ENCODE measurements at places on chromosomes 1 and 21. TPM values are rescaled to one million over a fixed set of nuclear protein-coding genes. Genes with fewer than 3 reads are reported as not detected.
A peak's percentile ranks its signal among the peaks of the same experiment; 100 is the strongest.

DNA sequence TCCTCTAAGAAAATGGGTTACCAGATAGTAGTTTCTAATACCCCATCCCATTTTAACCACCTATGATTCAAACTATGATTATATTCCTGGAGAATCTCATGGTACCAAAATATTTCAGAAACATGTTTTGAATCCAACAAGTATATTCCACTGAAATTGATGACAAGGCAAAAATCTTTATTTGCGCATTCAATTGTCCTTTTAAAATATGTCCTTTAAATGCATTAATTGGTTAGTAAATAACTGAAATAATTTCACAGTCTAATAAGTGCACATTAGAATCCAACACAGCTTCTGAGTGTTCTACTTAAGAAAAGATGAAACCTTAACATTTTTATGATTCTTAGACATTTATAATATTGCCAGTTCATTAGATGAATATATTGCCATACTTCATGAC is 356.6 kb downstream of the SETD4 start:
- DNase-seq: no peak

The MATN1 gene
- total RNA-seq: not detected

DNA sequence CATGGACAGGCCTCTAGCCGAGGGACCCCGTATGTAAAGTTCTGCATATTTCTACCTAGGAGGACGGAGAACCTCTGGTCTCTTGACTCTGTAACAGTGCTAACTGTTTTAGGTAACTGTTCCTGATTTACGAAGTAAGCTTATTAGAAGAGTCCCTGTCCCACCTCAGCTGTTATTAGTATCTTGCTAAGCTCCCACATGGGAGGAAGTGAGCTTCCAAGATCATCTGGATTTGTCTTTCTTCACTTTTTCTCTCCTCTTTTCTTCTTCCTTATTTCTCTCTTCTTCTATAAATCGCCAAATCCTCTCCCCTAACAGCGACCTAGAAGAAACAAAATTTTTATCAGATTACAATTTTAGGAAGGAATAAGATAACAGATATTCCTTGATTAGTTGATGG is 4.4 kb downstream of the CD53 start:
- no peak for DNase-seq

The RPS6KA1 gene
- 7.4 TPM for total RNA-seq

GRCh38 chr1:241332037-241332409 is 25.0 kb downstream of the RGS7 start:
- DNase-seq: no peak

The HIPK1 gene
- total RNA-seq: 72.0 TPM

The FAM43B gene
- 1.6 TPM for total RNA-seq

GRCh38 chr1:154608397-154609270 is 648 bp upstream of the ADAR start:
- DNase-seq: peak; percentile 53

- DNase-seq: no peak
These were observed 1.9 kb downstream of the IGSF8 start for GRCh38 chr1:160096274-160097116.

DNA sequence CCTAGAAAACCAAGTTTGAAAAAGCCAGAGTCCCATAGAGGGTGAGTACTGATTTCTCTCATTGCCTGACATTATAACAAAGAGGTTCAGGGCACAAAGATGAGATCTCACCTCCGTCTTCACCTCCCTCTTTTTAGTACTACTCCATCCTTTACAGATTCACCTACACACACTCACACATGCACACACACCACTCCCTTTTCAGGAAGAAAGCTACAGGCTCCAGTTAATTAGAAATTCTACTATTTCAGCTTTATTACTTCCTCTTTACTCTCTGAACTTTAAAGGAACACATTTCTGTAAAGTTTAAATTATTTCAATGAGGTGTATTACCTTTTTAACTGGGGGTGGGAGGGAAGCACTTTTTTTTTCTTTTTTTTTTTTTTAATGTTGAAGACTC is 59.6 kb upstream of the PRDX6 start:
- no peak for DNase-seq

DNA sequence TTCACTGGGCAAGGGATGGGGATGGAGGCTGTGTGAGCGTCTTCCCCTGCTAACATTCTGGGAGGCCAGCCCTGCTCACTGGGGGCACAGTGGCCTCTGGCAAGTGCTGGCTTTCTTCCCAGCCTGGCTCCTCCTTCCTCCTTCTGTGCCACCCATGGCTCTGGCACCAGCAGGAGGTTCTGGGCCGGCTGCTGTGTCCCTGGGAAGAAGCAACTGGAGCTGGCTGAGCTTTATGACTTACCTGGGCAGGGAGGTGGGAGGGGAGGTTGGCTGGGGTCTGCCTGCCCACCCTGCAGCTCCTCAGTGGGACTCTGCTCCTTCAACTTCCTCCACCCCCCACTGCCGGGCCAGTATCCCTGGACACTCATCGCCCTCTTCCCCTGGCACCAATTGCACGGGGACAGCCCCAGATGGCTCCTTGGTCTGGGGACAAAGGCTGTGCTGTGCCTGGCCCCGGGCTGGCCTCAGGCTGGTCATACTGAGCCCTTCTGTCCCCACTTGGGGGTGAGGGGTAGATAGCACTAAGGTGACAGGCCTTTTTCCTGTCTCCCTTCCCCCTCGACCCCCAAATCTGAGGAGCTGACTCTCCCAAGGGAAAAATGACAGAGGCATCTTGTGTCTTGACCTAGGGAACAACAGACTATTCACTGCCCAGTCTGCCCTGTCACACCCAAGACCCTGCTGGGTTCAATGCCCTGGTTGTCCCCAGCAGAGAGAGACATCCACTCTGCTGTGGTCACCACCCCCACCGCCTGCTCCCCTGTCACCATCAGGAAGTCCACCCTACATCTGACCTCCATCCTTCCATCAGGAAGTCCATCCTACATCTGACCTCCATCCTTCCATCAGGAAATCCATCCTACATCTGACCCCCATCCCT is 14.4 kb downstream of the CDK18 start:
- no peak for DNase-seq

DNA sequence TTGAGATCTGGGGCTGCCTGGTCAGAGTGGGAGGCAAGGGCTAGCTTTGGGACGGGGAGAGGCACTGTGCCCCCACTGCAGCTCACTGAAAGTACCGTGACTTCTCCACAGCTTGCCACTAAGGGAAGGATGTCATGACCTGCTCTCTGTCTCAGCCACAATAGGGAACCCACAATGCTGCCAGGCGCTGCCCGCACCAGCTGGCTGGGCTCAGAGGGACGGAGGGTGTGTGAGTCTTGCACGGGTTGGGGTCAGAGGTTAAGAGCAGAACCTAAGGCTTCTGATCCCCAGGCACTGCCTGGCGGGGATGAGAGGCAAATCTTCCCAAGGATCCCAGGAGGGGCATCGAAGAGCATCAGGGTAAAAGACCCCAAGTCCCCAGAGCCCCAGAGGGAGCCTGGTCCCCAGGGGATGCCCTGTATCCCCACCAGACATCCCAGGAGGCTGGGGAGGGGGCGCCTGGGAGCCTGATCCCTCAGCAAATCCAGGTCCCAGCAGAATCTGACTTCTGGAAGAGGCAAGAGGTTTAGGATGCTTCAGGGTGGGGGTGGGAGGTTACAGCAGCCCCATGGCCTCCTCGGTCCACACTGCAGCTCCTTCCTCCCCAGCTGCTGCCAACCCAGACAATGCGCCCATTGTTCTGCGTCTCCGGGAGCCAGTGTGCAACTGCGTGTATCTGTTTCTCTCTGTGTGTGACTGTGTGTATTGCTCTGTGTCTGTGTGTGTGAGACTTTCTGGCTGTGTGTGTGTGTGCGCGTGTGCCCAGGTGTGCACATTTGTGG is 2.0 kb upstream of the MARCKSL1 start:
- DNase-seq: peak; percentile 58

The ZNF593OS gene
- not detected for total RNA-seq

The DIO1 gene
- not detected for total RNA-seq

GRCh38 chr1:59752556-59753414 is 62.0 kb upstream of the HOOK1 start:
- no peak for DNase-seq

The EXTL1 gene
- total RNA-seq: 3.2 TPM

DNA sequence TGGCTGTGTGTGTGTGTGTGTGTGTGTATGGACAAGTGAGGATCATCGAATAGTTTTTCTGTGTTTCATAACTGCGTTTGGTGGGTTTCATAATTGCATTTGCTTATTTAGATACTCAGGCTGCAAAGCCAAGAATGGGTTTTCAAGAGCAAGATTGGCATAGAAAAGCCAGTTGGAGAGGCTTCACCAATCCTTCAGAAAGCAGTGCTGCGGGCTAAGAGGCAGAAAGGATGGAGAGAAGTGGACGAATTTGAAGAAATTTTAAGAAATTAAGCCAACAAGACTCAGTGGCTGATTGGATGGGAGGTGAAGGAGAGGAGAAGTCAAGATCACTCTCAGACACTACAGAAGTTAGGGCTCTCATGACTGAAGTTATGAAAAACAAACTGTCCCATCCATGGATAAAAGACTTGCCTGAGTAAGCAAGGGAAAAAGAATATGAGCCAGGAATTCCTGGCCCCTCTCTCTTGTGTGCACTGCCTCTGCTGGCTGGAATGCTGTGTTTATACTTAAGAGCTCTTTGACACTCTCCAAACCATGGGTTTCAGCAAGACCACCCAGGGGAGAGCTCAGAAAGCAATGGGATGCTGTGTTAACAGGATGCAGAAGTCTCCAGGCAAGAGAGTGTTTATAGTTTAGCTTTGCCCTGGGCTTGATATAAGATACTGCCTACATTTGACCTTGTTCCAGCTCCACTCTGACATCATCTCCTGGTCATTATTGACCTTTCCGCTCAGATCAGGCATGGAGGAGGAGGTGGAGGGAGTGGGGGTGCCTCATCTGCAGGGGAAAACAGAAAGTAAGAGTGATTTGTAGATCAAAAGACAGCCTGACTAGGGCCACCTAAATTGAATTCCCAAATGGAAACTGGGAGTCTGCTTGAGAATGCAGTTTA is 232.0 kb upstream of the PLXNA2 start:
- DNase-seq: peak; percentile 45

DNA sequence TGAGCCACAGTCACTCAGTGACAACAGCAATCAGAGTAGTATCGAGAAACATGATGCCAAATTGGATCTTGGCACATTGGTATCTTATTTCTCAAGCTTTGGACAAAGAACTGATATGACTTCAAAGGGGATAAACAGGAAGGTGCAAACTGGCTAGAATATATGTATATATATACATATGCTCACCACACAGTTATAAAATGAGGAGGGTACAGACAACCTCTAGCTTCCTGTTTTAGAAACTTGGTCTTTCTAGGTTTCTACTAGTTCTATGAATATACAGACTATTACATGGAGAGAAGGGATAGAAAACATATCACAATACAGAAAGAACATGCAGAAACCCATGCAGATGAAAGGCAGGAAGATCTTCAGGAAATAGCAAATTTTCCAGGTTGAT is 292.1 kb upstream of the SNX7 start:
- no peak for DNase-seq

GRCh38 chr1:59997479-59998115 is 71.0 kb upstream of the CYP2J2 start:
- no peak for DNase-seq

- DNase-seq: no peak
These were observed 172.3 kb downstream of the SIPA1L2 start for GRCh38 chr1:232457595-232457994.

The LINGO4 gene
- total RNA-seq: 0.29 TPM

The GCSAML gene
- 0.59 TPM for total RNA-seq
